ENCODE measurements at places on chromosomes 11 and 22.
A peak's percentile ranks its signal among the peaks of the same experiment; 100 is the strongest.

DNA sequence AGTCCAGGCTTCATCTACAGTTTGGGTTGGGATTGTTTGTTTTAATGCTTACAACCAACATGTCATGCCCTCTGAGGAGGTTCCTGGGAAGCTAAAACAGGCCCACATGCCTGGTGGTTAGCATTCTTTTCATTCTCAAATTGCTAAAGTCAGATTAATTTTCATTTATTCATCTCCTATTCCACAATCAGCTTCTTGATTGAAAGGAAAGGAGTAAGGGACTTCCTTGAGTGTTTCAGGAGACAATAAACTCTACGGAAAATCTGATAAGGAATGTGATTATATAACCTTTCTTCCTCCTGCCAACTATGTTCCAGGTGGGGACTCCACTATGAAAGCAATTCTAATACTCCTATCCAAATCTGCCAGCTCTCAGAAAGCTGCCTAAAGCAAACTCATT is 30.8 kb downstream of the MRTFA start:
- DNase-seq: no peak

DNA sequence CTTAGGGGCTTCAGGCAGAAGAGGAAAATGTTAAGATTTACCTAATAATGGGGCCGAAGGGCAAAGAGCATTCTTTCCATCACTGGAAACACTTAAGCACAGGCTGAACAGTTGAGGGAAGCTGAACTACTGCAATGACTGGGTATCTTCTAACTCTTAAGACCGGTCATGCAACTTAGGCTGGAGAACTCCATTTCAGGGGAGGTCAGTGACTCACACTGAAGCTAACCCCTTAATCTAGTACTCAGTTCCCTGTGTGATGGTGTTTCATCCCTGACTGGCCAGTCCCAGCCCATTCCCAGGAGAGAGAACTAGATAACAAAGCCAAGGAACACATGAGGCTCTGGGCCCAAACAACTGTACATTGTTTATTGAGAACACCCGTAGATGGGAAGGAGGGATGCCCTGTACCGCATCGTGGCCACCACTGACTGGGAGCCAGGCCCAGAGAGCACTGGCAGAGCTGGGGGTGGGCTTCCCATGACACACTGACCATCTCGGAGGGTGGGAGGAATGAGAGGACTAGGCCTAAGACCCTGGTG is 10.5 kb downstream of the RPL27A start:
- DNase-seq: no peak

DNA sequence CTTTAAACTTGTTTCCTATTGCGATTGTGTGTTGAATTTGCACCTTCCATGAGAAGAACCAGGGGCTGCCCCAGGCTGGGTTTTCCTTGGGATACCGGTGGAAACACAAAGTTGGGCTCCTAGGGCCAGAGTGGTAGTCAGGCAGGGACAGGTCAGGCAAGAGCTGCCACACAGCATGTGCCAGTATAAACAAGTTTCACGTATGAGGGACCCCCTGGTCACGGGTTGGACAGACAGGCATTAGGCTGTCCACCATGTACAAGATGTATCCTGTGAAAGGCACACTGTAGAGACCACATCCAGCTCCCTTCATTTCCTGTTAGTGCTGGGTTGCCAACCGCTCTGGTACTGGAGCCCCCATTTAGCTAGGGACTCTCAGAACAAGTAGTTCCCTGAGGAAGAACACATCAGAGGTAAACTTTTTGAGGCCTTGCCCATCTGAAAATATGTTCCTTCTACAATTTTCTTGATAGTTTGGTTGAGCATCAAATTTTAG is 8.8 kb downstream of the UPB1 start:
- DNase-seq: no peak

- DNase-seq: no peak
Observed at GRCh38 chr11:6482441-6482840, 1.1 kb downstream of the TIMM10B start.

DNA sequence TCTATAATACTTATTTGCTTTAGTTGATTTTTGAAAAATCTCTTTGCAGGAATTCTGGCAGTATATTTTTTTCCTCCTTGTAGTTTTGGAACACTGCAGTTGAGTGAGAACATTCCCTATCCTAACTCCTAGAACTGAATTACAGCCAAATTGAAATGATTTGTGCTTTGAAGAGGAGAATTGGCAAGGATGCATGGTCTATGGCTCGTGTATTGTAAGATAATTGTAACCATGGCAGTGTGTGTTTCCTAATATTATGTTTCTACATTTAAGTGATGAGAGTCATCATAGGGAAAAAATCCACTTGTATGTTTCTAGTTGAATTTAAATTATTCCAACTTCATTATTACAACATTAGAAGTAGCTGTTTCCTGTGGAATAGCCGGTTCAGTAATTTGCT is 80.9 kb upstream of the MYO18B start:
- DNase-seq: no peak

GRCh38 chr11:2911088-2911784 is 18.0 kb downstream of the PHLDA2 start:
- no peak for DNase-seq

DNA sequence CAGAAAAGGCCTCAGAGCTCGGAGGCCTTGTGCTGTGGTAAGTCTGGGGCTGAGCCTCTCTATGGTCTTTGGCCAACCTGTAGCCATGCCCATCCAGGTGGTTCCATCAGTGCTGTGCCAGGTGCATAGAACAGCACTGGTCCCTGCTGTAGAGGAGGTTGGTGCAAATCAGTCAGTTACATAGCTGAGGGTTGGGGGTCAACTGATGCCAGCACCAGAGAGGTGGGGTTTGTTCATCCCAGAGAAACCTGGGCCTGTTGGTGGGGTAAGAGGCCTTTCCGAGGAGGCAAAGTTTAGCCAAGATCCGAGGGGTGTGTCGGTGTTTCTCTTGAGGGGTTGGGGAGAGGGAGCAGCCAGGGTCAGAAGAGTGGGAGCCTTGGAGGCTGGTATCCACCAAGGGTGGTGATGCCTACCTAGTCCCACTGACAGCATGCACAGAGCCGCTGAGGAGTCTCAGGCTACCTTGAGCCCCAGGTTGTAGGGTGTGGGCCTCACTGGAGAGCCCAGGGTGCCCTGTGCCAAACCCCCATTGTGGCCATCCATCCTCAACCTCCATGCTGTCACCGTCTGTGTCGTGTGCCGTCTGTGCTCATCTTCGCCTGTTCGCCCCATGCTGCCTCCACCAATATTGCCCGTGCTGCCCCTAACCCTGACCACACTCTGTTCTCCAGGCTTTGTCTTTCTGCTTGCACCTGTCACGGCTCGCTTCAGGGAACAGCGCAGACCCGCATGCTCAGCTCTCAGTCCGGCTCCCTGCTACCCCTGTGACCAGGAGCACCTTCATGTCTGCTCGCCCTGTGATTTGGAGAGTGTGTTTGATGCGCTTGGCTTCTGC is 78.7 kb upstream of the SUSD2 start:
- no peak for DNase-seq

GRCh38 chr11:27313157-27313821 is 49.7 kb downstream of the CCDC34 start:
- no peak for DNase-seq

GRCh38 chr11:29395555-29396072 is 621.2 kb downstream of the KCNA4 start:
- DNase-seq: no peak

DNA sequence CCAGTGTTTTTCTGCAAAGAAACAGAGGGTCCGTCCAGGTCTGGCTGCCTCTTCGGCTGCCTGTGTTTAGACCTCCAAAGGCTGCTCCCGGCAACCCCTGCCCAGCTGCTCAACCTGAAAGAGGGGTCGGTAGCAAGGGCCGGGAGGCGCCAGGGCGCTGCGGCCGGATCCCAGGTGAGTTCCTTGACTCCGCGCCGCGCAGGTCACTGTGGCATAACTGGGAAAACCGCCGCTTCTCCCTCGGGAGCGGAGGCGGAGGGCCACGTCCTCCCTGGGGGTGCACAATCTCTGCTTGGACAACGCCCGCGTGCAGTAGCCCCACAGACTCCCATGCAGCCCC is 1.0 kb upstream of the BRSK2 start:
- no peak for DNase-seq

DNA sequence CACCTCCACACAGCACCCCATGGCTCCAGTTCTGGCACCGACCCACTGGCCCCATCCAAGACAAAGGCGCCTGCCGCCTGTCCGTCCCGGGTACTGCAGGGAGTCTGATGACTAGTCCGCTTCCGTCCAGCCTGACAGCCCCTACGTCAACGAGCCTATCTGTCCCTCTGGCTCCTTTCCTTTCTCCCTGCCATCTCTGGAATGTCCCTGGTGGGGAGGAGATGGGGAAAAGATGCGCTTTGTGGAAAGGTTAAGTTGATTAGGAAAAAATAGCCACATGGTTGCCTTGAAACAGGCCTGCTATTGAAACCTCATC is 10.4 kb downstream of the PDGFB start:
- DNase-seq: no peak

GRCh38 chr11:65427691-65428577 is 5.3 kb downstream of the NEAT1 start:
- DNase-seq: no peak

GRCh38 chr11:36105743-36106581 is 162.1 kb downstream of the LDLRAD3 start:
- no peak for DNase-seq

DNA sequence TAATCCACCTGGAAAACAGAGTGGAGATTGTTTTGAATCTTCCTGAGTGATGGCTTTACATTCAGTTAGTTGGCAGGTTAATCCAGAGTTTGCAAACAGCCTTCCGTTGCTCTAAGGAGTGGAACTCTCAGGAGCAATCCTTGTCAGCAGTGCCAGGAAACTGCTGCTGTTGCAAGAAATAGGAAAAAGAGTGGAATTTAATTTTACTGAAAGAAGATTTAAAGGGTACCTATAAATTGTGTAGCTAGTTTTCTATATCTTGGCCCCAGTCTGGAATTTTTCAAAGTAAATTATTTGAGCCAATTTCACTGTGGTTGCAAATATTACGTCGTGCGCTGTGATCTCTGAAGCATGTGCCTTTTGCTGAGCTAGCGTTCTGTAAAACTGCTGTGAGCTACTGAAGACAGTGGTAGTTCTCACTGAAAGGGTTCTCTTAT is 55.5 kb upstream of the SLC5A12 start:
- no peak for DNase-seq

- peak; percentile 80 for DNase-seq
Observed at GRCh38 chr11:66386171-66387069, 14.9 kb upstream of the SLC29A2 start.

DNA sequence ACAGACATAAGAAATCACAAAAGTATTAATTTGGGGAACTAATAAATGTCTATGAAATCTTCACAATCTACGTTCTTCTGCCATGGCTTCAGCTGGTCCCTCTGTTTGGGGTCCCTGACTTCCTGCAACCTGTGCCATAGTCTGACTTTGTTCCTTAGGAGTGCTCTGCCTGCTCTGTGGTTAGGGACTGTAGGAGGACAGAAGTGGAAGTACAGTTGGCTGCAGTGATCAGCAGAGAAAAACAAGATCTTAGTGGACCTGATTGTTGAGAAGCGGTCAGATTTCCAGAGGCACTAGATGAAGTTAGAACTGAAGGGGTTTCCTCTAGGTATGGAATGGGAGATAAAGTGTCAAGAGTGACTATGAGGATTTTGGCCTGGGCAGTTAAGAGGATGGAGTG is 80.6 kb downstream of the PPP6R3 start:
- no peak for DNase-seq

DNA sequence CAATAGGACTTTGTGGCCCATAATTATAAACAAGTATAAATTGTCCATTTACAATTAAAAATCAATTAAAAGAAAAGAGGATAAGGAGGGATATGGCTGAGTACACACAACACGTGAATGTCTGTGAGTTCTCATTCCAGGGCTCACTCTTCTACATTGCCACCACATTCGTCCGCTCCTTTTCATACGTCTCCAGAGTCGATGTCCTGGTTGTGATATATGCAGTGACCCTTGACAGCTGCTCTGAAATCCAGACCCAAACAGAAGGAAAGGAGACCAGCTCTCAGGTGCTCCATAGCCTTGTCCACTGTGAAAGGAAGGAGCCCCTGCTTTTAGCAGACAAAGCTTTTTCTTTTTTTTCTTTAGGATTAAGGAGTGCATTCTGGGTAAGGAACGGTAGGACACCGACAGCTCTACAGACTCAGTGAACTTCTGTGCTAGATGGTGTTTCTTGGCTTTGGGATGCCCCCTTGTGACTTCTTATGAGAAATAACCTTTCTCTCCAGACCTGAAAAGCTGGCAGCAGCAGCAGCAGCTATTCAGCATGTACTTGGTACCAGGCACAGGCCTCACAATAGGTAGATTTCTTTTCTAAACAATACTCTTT is 19.7 kb upstream of the DNAJB13 start:
- DNase-seq: no peak

- DNase-seq: no peak
Observed at GRCh38 chr22:23179381-23180299, 669 bp upstream of the BCR start.

- DNase-seq: no peak
Observed at GRCh38 chr11:119028346-119029068, 2.2 kb downstream of the SLC37A4 start.

DNA sequence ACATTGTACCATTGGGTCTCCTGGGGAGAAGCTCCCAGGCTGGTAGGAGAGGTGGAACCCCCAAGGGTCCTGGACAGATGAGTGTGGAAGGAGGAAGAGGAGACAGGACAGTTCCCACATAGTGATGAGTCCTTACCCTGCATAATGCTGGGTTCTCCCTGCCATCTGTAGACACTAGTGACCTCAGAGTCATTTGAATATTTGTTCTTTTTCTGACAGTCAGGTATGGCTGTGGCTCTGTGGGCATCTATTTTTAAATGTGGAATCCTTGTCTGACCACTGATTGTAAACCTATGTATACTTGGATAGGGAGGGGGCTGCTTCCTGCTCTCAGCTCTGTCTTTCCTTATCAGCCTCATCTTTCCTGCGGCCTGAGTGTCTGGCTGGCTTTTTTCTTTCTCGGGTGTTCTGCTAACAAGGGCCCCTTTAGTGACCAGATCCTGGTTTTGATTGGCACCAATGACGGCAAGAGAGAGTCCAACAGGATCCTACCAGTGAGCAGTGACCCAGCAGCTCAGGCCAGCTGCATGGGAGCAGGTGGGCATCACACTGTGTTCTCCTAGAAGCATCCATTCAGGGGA is 2.6 kb upstream of the SLC5A1 start:
- DNase-seq: no peak

GRCh38 chr11:56412396-56412795 is at the start of gene OR5AL1:
TSS of gene OR5AL1 (plus strand) at chr11:56412696.
- no peak for DNase-seq

DNA sequence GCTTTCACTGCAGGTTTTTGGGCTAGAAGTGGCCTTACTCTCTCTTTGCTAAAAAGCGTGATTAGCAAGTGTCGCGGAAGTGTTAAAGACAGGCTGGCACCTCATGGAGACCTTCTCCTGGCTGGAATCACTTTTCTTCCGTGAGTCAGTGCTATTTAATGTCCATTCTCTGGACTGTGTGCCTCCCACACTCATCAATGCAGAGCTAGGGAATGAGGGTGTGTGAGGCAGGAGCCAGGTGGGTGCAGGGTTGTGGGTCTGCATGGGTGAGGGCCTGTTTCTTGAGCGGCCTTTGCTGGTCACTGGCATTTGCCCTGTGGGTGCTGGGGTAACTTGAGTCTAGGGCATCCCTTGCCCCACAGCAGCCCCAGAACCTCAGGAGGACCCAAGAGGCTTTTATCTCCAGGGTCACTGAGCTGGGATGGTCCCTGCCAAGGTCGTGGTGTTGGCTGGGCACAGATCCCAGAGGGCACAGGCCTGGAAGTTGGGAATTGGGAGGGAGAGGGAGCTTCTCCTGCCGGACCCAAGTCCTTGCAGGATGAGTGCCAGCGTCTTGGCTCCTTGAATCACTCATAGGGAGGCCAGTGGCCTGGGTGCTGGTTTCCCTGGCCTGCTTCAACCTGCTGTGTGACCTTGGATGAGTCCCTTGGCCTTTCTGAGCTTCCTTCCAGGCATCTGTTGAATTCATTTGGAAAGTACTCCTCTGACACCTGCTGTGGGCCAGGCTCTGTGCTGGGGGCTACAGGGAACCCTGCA is 30.0 kb downstream of the KIAA1671 start:
- no peak for DNase-seq

- DNase-seq: no peak
Observed at GRCh38 chr11:1924646-1925372, 5.3 kb downstream of the TNNT3 start.

Data from stimulated activated CD4-positive, alpha-beta T cell treated with anti-CD3 and anti-CD28 coated beads, Interleukin-12 subunit alpha, Interleukin-12 subunit beta, amount 100 ng/mL, for 4 hours (primary cell).